ENCODE measurements at places on chromosomes 6 and 20. TPM values are rescaled to one million over a fixed set of nuclear protein-coding genes. Genes with fewer than 3 reads are reported as not detected.

Gene COL11A2
- 0.44 TPM for total RNA-seq

Gene SEL1L2
- not detected for total RNA-seq

Gene KIF25
- total RNA-seq, result not detected

Gene CRIP3
- 0.41 TPM for total RNA-seq

Gene C20orf202
- not detected for total RNA-seq

All from esophagus squamous epithelium (tissue), 5 donors.